Panc1 (cell line): ENCODE measurements at places on chromosomes 5 and 9.

DNA sequence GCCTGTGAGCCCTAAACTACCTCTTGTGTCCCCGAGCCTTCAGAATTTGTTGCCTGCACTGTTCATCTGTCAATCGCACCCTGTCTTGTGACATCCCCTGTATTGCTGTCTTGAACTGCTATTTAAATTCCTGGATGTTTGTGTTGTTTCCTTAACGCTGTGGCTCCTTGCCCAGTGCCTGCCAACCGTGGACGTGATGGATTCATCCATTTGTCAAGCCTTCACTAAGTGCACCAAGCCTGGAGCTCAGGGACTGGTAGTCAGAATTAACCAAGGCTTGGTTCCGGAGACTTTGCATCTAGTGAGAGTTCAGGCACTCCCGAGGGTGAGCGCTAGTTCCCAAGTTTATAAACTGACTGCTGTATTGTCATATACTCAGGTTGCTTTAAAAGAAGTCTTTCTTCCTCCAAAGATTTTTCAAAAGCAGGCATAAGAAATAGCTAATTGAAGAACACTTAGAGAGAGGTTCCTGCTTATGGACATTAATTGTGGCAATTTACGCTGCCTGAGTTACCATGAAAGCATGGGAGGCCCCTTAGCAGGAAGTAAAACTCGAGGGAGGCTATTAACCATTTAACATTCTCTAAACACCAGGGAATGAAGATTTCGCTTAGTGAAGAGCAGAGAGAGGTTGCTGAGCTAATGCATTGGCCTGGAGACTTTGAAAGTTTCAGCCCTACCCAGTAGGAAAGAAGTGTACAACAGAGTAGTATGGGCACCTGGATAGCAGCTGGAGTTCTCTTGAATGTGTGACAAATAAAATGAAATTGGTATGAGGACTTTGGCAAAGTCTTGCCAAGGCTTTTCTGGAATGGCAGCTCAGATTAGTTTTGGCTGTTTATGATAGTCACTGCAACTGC is 29.0 kb downstream of the RGS3 start:
- DNase-seq = no peak

- no peak for DNase-seq
Observed at GRCh38 chr9:18761742-18762300, 271.2 kb downstream of the SAXO1 start.

DNA sequence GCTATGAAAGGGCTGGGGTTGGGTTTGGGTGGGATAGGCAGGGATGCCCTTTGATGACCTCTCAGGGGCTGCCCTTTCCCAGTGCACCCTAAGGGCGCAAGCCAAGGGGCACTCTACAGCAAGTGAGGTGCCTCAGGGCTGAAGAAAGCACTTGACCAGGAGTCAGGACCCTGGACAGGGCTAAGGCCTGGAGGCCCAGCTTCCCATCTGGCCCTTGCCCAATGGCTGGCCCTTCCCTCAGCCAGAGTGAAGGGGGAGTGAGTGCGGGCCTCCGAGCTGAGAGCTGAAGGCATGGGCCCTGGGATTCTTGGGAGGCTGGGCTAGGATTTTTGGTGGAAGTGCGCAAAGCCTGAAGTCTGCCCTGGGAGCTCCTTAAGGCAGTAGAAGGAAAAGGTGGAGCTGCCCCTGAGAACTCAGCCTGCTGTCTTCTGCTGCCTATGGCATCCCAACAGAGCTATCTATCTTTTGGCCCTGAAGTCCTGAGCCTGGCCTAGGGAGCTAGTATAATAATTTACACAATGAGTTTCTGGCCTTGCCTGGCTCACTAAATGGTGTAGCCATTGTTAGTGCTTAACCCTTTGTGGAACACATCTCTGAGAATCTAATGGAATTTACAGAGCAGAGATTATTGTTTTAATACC is 16.4 kb downstream of the JADE2 start:
- DNase-seq = no peak

DNA sequence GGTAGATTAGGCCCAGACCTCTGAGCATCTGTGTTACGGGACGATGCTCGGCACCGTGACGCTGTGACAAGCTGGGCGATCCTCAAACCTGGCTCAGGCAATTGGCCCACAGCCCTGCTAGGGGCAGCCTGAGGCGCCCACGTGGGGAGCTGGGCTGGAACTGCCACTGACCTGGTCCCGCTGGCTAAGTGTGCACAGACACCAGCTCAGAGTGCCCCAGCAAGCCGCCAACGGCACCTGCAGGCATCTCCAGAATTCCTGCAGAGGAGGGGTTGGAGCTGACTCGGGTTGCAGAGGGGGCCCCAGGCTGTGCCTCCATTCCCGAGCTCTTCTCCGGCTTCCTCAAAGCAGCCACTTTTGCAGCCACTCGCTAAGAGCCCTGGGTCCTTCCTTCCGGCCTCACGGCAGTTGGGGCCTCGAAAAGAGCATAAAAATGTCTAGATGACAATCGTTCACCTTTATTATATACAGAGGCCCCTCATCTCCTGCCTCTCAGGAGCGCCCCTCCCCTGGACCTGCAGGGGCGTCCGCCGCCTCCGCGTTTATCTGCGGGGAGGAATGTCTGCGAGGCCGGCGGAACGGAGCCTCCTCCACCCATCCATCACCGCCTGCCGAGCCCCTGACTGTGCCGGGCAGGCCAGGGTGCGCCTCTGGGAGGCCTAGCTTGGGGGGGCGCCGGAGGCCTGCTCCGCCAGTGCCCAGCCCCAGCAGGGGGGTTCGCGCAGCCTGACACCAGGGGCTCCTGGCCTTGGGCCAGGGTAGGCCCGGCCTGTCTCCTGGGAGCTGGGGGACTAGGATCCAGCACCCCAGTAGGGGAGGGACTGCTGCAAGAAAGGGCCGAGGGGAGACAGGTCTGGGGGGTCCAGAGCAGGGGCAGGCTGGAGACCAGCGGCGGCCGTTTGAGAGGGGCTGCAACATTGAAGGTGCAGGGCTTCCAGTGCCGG is 144.9 kb downstream of the BARX1 start:
- DNase-seq = no peak

- no peak for DNase-seq
Observed at GRCh38 chr9:89358376-89358916, 40.1 kb downstream of the SECISBP2 start.

DNA sequence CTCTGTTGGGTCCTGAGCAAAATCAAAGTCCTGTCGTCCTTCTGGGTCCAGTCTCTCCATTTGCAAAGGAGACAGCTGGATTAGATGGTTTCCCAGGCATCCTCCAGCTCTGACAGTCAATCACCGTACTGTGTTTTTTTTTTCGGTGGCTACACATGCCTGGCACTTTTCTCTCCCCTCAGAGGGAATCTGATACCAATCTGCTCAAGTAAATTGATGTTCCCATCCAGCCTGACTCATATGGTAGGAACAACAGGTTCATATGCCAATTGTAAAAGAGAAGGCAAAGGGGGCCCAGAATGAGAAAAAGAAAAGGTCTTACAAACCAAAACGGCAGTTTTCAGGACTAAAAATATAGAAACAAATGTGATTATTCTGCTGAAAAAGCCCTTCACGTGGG is 1.2 kb downstream of the FBXO10 start:
- no peak for DNase-seq

- DNase-seq = no peak
Observed at GRCh38 chr9:13816837-13817236, 497.1 kb downstream of the NFIB start.

DNA sequence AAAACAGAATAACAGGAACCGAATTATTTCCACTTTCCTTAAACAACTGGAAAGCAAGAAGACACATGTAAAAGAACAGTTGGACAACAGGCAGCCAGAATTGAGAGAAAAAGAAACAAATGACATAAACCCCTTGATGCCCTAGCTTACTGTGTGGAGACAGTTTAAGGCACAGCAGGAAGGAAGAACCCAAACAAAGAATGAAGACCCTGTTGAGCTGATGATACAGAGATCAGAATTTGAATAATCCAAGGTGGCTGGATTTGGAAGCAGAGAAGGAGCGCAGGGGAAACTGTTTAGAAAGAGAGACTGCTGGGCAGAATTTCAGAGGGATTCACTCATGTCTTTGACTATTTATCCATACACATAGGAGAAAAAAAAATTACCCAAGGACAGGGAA is 316.3 kb upstream of the POU5F2 start:
- no peak for DNase-seq

DNA sequence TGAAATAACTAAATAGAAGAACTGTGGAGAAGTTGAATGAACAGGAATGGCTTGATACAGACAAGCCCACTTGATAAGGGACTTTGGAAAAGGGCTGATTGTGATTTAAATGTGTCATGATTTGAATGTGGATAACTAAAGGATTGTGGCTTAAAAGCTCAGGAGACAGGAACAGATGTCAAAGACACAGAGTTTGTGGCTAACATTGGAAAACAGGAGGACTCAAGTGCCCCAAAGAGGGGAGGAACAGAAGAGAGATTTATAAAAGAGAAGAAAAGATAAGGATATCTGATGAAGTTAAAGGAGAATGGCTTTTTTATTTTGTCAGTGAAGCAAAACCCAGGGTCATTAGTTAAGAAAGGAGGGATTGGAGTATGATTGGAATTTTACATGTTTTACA is 124.2 kb upstream of the TRPM3 start:
- no peak for DNase-seq

DNA sequence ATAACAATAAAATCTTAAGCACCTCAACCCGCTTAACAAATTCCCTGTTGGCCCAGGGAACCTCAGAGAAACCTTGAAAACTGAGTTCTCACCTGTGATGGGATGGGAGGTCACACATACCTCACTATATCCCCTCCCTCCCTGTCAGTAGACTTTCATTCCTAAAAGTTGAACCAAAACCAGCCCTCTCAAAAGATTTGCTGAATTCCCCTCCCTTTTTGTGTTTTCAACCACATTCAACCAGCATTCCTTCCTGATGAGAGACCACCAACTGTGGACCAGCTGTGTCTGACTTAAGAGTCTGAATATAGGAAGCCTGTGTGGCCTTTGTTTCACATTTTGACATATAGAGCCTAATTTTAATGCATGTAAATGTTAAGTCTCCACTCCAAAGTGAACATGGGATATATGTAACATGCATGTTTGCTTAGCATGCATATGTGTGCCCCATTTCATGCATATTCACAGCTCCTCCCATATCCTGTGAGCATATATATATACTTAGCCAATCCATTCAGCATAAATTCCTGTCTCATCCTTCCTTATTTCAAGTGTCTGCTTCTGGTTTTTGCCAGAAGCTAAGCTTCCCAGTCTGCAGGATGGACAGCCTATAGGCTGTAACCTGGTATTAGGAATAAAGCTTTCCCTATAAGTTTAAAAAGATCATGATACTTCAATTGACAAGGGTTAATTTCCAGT is 604.6 kb downstream of the PTPRD start:
- no peak for DNase-seq

- DNase-seq = no peak
Observed at GRCh38 chr5:78472469-78473106, 112.2 kb downstream of the SCAMP1 start.

DNA sequence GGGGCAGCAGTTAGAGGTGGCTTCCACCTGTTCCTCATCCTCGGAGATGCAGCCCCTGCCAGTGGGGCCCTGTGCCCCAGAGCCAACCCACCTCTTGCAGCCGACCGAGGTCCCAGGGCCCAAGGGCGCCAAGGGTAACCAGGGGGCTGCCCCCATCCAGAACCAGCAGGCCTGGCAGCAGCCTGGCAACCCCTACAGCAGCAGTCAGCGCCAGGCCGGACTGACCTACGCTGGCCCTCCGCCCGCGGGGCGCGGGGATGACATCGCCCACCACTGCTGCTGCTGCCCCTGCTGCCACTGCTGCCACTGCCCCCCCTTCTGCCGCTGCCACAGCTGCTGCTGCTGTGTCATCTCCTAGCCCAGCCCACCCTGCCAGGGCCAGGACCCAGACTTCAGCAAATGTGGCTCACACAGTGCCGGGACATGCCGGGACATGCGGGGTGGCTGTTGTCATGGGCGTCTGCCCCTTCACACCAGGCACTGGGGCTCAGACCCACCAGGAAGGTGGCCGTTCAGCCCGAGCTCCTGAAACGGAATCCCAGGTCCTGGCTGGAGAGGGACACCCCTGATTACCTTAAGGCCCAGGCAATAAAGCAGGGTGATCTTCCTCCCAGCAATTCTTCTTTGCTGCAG is 841 bp downstream of the CYSRT1 start:
- no peak for DNase-seq

DNA sequence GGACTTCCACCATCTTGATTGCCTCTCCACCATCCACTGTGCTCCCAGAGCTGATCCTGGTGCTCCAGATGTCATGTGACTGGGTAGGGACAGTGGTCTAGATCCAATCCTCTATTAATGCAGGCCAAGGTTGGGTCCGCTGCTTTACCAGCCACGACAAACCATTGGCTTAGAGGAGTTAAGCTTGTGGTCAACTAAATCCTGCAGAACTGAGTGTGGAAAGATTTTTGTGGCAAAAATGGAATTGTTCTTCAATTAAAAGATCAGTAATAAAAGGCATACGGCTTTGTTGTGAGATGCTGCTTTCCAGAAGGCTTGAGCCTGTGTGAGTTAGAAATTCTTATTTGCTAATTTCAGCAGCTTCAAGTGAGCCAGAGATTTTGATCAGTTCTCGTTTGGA is 30.7 kb downstream of the SLC1A3 start:
- DNase-seq = no peak

GRCh38 chr5:149201121-149201637 is 59.9 kb downstream of the ABLIM3 start:
- DNase-seq = no peak

DNA sequence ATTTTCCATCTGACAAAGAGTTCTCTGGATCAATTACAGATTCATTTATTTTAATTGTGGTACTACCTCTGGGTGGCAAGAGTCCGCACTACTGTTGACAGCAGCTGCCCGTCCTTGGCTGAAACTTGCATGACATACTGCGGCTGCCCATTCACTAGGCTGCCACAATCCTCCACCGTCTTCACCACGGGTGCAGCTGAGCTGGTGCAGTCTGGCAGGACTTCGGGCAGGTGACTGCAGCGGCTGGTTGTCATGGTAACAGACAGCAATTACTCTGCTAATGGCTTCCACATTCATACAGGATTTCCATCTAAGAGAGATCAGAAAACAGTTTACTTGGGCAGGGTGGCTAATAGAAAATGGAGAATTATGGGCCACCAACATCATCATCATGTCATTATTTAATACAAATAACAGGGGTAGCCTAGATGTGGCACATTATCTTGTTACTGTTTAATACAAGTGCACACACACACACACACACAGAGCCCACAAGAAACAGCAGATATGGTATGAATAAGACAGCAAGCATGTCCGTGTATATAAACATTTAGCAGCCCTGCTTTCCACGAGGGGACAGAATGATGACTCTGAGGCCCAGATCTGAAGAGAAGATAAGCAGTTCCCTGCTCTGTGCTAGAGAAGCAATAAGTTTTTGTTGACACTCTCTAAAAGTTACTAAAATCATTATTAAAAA is 112.3 kb downstream of the MARCHF3 start:
- DNase-seq = peak; percentile 28

- no peak for DNase-seq
Observed at GRCh38 chr5:139462586-139463276, at the start of gene ECSCR. TSS of gene ECSCR (minus strand) at chr5:139462743. CDS start at chr5:139462670, 73 bp downstream.

GRCh38 chr5:6752236-6752635 is 39.0 kb downstream of the TENT4A start:
- DNase-seq = no peak

GRCh38 chr5:6567068-6567467 is 65.8 kb downstream of the NSUN2 start:
- DNase-seq = no peak

- no peak for DNase-seq
Observed at GRCh38 chr5:78364005-78364404, 3.6 kb downstream of the SCAMP1 start.

- DNase-seq = no peak
Observed at GRCh38 chr5:178695556-178695955, 34.9 kb downstream of the ZNF354A start.

- DNase-seq = no peak
Observed at GRCh38 chr5:80764786-80765185, 110.0 kb upstream of the DHFR start.

GRCh38 chr5:145834917-145835847 is at the start of gene PRELID2:
TSS of gene PRELID2 (minus strand) at chr5:145835342. CDS start at chr5:145835251, 91 bp downstream.
- DNase-seq = peak; percentile 61

- no peak for DNase-seq
Observed at GRCh38 chr5:160638161-160638742, 213.8 kb downstream of the ATP10B start.
